GDM1 (cell line): ENCODE measurements at places on chromosomes 12 and 14.

DNA sequence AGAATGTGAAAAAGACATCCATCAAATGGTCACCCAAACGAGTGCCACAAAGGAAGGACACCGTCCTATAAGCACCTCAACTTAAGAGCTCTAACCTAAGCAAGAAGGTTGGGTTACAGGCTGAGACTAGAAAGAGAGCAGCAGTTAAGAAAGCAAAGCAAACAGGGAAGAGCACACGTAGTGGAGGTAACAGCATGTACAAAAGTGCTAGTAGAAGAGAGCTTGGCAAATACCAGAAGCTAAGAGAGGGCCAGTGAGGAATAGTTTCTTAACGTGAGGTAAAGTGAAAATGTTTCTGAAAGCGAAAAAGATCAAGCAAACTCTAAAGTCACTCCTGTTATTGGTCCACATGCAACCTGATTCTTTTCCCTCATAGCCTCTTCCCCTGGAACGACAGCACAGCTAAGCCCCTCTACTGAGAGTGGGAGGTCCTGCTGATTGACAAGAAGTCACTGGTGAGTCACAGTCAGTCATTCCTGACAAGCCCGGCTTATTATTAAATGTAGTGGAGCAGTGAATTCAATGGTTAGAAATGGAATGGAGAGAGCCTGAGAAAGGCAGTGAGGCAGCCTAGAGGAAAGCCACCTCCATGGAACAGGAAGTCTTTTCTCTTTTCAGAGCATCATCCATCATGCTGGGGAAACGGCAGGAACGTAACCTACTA, 204.4 kb downstream of the SLC25A21 start:
- DNase-seq: no peak

DNA sequence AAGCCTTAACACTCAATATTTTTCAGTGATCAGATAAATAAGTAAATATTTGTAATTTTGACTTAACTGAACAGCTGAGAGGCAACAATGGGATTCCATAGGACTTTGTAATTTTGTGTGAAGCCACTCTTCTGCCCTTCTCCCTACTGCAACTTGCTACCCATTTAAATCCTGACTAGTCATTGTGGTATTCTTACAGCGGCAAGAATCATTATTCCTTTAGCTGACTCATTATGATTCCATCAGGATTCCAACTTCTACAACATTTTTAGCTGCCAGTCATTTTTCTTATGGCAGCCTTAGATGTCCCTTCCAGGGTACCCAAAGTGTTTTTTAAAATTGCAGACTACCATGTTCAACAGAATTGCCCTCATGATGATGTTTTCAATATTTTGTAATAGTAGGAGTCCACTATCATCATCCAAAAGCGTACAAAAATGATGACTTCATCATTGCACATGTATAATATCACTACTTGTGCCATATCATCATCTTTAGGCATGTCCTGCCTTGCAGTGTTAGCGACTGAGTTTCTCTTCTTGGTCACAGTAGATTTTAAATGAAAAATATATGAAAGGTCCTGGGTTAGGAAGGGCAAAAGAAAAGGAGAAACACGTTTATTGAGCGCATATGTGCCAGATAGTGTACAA, 5.1 kb upstream of the MAGOHB start:
- DNase-seq: no peak

- DNase-seq: no peak
Observed at GRCh38 chr14:79418649-79419415, 792.5 kb downstream of the DIO2 start.

GRCh38 chr14:99792551-99793212, 531 bp upstream of the EML1 start:
- no peak for DNase-seq

GRCh38 chr12:67099858-67100257, 169.3 kb upstream of the CAND1 start:
- no peak for DNase-seq
